ENCODE measurements at places on chromosomes 5 and 9.
A peak's percentile ranks its signal among the peaks of the same experiment; 100 is the strongest.

DNA sequence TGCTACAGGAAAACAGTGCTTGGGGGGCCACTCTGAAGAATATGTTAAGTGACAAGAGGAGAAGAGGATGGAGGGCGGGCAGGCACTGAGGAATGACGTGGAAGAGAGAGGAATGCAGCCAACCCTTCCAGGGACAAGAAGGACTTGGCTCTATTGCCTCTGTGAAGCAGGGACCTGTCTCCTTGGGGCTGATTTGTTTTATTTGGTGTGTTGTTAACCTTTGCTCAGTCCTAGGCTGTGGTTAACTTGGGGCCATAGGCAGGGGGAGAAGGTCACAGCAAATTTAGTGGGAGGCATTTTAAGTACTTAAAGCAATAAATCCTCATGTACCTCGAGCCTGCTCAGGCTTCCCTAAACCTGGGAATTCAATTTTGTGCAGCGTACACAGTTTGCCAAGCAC lies 39.9 kb downstream of the KIF4B start:
- no peak for DNase-seq

GRCh38 chr5:147898875-147899401 lies 7.4 kb downstream of the C5orf46 start:
- no peak for DNase-seq

DNA sequence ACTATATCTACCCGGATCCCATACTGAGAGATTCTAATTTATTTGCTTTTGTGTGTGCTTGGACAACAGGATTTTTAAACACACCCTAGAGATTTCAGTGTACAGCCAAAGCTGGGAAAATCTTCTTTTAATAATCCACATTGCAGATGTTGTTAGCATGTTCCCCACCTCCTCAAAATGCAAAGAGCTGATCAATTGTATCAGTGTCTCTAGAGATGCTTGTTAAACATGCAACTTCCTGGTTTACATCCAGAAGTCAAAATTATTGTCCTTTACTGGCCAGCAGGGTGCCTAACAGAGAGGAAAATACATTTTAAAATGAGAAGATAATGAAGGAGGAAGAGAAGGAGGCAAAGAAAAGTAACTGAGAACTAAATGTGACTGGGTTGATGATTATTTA lies 793.3 kb downstream of the SEMA5A start:
- no peak for DNase-seq

DNA sequence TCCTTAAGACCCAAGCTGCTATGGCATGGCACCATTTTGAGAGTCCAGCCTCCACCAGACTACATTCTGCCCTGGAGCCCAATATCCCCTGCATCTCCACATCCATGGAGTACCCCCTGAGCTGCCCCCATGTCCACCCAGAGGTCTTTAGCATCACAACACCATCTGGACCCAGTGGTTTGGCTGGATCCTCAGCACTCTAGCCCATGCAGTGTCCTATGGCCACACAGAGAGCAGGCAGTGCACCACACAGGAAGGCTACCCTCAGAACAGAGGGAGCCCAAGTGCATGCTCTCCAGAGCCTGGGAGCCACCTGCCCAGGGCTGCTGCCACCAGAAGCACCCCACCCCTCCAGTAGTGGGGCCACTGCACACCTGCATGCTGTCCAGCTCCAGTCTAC lies 18.6 kb upstream of the DAP start:
- DNase-seq: no peak

DNA sequence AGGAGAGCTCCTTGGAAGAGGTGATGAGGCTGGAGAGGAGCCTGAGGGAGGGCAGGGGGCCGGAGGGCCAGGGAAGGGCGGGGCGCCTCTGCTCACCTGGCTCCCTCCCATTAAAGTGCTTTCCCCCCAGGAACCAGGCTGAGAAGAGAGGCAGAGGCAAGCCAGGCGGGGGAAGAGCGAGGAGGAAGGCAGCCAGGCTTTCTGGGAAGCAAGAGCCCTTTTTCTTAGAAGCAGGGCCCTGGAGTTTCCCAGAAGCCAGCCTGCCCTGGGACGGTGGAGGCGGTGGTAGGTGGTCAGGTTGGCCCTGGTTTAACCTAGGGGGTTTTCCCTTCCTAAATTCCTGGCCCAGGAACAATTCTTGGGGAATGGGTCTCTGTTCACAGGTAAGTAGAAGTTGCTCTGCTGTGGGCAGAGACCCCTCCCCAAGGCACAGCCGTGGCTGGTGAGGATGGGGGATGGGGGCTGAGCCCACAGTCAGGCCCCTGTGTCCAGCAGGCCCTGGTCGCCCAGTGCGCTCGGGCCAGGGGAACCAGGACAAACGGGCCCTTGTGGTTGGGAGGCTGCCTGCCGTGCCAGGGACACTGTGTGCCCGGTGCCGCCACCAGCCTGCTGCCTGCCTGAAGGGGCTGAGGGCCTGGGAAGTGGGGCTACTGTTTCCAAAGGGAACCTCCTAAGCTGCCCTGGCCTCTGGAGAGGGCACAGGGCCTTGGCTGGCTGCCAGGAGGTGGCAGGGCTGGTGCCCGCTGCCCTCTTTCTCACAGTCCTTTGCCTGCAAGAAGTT lies 16.6 kb upstream of the RALGDS start:
- no peak for DNase-seq

GRCh38 chr9:109817146-109817845 lies 37.3 kb downstream of the PALM2AKAP2 start:
- DNase-seq: no peak

- DNase-seq: no peak
Measured at GRCh38 chr9:111106202-111106601, 67.9 kb upstream of the LPAR1 start.

- DNase-seq: no peak
Measured at GRCh38 chr9:4831119-4831518, 38.4 kb downstream of the RCL1 start.

- no peak for DNase-seq
Measured at GRCh38 chr9:68625559-68625958, 79.5 kb upstream of the PIP5K1B start.

- DNase-seq: no peak
Measured at GRCh38 chr5:142969186-142969585, 199.0 kb downstream of the ARHGAP26 start.

- DNase-seq: peak; percentile 17
Measured at GRCh38 chr9:101530076-101530711, 3.5 kb upstream of the RNF20 start.
